ENCODE measurements at places on chromosomes 4 and X.

- no peak for DNase-seq
Measured at GRCh38 chr4:64747919-64748715, 338.9 kb upstream of the TECRL start.

DNA sequence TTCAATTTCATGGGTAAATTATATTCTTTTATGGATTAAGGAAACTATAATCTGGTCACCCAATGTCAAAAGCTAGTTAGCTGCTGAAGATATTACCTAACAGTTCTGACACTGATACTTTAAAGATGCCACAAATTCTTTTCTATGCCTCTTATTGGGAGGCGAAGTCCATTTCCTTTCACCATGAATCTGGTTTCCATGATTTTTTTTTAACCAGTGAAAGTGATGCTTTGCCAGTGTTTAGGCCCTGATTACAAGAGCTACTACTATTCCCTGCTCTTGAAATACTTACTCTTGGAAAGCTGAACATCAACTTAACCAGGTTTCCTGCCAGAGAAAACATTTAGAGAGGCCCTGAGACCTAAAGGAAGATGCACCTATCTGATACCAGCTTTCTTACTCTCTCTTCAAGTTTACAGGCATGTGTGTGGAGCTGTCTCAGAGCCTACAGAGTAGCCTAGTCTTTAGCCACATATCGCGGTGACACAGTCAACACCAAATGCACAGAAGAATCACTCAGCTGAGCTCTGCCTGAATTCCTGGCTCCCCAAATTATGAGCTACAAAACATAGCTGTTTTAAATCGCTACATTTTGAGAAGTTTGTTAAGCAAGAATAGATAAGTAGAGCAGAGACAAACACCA is 1280.8 kb downstream of the PCDH7 start:
- no peak for DNase-seq

DNA sequence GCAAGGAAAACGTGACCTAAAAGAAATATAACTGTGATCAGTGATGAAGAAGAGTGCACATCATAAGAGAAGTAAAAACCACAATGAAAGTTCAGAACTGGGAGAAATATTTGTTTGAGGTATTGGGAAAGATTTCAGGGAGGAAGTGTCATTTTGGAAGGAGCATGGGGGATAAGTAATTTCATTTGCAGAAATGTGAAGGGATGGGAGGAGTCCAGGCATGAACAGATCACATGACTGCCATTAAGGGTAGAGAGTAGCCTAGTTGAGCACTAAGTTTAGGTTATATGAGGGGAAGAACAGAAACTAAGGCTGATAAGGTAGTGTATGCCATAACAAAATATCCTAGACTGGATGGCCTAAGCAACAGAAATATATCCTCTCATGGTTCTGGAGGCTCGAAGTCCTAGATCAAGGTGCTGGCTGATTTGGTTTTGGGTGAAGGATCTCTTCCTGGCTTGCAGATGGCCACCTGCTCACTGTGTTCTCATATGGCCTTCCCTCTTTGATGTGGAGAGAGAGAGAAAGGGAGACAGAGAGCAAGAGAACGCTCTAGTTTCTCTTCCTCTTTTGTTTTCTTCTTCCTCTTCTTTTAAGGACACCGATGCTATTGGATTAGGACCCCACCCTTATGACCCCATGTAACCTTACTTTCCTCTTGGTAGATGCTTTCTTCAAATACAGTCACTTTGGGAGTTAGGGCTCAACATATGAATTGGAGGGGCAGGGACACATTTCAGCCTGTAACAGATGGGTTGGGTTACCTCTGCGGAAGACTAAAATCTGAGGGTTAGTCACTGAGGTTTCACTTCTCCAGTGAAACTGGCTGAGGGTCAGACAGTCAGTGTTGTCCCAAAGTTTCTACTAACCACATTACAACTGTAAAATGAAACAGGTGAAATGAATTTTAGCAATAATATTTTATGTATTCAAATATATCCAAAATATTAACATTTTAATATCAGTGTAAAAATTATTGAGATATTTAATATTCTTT is 77.9 kb downstream of the EGF start:
- no peak for DNase-seq

DNA sequence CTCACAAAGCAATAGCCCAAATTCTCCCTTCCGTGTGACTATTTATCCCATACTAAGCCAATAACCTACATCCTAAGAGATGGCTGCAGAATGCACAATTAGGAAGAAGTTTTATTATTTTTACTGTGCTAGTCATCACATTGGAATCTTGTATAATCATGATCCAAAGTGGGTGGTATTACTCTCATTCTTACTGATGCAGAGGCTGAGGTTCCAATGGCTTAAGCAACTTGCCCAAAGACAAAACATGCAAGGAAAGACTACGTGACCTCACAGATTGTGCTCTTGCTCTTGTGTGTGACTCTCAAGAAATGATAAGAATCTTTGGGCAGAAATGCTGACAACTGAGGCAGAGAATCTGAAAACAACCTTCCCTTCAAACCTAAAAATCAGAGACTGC is 212.2 kb downstream of the LDB2 start:
- DNase-seq: no peak

- no peak for DNase-seq
Measured at GRCh38 chr4:54802336-54802735, 144.6 kb downstream of the KIT start.

- DNase-seq: no peak
Measured at GRCh38 chrX:8679550-8679949, 52.4 kb downstream of the ANOS1 start.
